ENCODE measurements at places on chromosomes 3 and 15. TPM values are rescaled to one million over a fixed set of nuclear protein-coding genes. Genes with fewer than 3 reads are reported as not detected.

The SAMMSON gene
- not detected for total RNA-seq

The ADAMTS17 gene
- 2.3 TPM for total RNA-seq

The FRMD5 gene
- 5.1 TPM for total RNA-seq

The SCN5A gene
- total RNA-seq, result 1.2 TPM

The CASR gene
- not detected for total RNA-seq

The SLC28A1 gene
- not detected for total RNA-seq

The IL17RB gene
- total RNA-seq, result 3.1 TPM

The GOLGA8J gene
- total RNA-seq, result 0.54 TPM

The AQR gene
- total RNA-seq, result 36.8 TPM

The FRMD4B gene
- total RNA-seq, result 18.5 TPM

The TNFSF10 gene
- total RNA-seq, result not detected

The CD200R1 gene
- total RNA-seq, result not detected

The RNF168 gene
- total RNA-seq, result 44.6 TPM

The WNT7A gene
- 8.4 TPM for total RNA-seq

The SERF2 gene
- total RNA-seq, result 578 TPM

The KLHL40 gene
- total RNA-seq, result not detected

The RAD51 gene
- total RNA-seq, result 29.2 TPM

The SEMA3G gene
- total RNA-seq, result 5.2 TPM

The P2RY12 gene
- not detected for total RNA-seq

The ZPLD1 gene
- total RNA-seq, result not detected

The FOXB1 gene
- total RNA-seq, result 5.9 TPM

The DPPA2 gene
- 1.1 TPM for total RNA-seq

The DVL3 gene
- 93.8 TPM for total RNA-seq

The DLL4 gene
- total RNA-seq, result 2.0 TPM

The CHRNA3 gene
- 3.8 TPM for total RNA-seq

The FURIN gene
- total RNA-seq, result 15.7 TPM

The ITIH1 gene
- not detected for total RNA-seq

The TTLL13 gene
- 0.19 TPM for total RNA-seq

The ZNF770 gene
- 53.8 TPM for total RNA-seq

The TRAT1 gene
- total RNA-seq, result not detected

The FBXW12 gene
- total RNA-seq, result 0.44 TPM

The LMAN1L gene
- total RNA-seq, result not detected

The PAQR9 gene
- total RNA-seq, result 1.9 TPM

The FBN1 gene
- total RNA-seq, result 24.3 TPM

The GLDN gene
- total RNA-seq, result 1.7 TPM

The CD80 gene
- not detected for total RNA-seq

The MCCC1 gene
- total RNA-seq, result 30.6 TPM

The CLSTN2 gene
- total RNA-seq, result 1.5 TPM

The MINAR1 gene
- 1.9 TPM for total RNA-seq

The ZNF620 gene
- total RNA-seq, result 24.0 TPM

The EIF5A2 gene
- total RNA-seq, result 6.0 TPM

The IL5RA gene
- not detected for total RNA-seq

The POPDC2 gene
- total RNA-seq, result 3.8 TPM

The TMEM212 gene
- not detected for total RNA-seq

The VPS39 gene
- total RNA-seq, result 56.9 TPM

The MAP1A gene
- total RNA-seq, result 24.3 TPM

The PLSCR4 gene
- 1.1 TPM for total RNA-seq

The SPESP1 gene
- not detected for total RNA-seq

The C15orf39 gene
- total RNA-seq, result 29.5 TPM

The SLC9C1 gene
- 0.55 TPM for total RNA-seq

The MYRIP gene
- total RNA-seq, result 0.48 TPM

All from neural crest cell (in vitro differentiated cells).